Stimulated activated CD8-positive, alpha-beta memory T cell treated with anti-CD3 and anti-CD28 coated beads, Interleukin-12 subunit alpha, Interleukin-12 subunit beta, amount 100 ng/mL, for 1 hour (primary cell): ENCODE measurements at places on chromosomes 12 and 14.

DNA sequence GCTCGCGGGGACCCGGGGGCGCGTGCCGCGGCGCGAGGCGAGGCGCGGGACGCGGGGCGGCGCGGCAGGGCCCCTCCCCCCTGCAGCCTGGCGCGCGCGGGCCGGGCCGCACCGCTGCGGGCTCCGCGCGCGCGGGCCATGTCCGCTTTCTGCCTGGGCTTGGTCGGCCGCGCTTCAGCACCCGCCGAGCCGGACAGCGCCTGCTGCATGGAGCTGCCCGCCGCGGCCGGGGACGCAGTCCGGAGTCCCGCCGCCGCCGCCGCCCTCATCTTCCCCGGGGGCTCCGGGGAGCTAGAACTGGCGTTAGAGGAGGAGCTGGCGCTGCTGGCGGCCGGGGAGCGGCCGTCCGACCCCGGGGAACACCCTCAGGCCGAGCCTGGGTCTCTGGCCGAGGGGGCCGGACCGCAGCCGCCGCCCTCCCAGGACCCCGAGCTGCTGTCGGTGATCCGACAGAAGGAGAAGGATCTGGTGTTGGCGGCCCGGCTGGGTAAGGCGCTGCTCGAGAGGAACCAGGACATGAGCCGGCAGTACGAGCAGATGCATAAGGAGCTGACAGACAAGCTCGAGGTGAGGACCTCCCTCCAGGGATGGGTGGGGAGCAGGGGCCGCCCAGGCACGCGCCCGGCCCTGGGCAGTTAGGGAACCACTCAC lies 820 bp downstream of the BICDL1 start:
- DNase-seq: peak; percentile 46

GRCh38 chr12:114901316-114901715 lies 217.3 kb upstream of the TBX3 start:
- no peak for DNase-seq

DNA sequence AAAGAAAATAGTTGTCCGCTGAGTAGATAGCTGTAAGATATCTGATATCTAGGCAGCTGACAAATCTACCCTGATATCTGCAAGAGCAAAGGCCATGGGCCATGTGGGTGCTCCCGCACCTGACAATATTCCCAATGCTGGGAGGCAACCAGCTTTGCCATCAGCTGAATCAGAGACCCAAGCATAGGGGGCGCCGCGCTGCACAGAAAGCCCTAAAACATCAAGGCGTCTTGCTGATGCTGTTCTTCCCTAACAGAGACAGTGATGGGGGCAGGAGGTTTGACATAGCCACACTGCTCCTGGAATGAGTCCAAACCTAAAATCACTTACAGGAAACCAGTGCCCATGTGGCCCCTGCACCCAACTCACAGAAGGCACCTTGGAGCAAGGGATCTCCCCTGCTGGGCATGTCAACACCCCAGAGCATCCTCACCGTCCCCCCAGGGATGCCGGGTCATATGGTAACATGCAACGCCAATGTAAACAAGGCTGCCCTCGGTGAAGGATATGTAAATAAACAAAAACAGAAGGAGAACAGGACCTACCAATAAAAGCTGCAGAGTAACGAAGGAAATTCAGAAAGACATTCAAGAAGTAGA lies 199.5 kb downstream of the TMEM132D start:
- DNase-seq: no peak

DNA sequence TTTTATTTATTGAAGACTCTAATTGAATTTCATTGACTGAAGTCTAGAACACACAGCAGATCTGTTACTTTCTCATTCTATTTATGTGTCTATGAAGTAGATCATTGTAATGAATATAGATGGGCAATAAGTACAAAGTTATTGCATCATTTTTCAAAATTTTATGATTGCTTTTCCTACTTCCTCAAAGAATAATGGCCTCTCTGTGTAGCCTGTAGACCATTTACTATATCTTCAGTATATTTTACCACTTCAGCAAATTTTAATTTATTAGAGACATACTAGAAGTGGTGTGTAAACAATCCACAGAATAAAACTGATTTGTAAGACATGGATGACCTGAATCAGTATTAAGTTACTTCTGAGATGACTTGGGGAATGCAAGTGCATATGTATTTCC lies 291.7 kb upstream of the FAR2 start:
- no peak for DNase-seq

GRCh38 chr12:110091136-110091711 lies 32.9 kb upstream of the IFT81 start:
- DNase-seq: no peak

DNA sequence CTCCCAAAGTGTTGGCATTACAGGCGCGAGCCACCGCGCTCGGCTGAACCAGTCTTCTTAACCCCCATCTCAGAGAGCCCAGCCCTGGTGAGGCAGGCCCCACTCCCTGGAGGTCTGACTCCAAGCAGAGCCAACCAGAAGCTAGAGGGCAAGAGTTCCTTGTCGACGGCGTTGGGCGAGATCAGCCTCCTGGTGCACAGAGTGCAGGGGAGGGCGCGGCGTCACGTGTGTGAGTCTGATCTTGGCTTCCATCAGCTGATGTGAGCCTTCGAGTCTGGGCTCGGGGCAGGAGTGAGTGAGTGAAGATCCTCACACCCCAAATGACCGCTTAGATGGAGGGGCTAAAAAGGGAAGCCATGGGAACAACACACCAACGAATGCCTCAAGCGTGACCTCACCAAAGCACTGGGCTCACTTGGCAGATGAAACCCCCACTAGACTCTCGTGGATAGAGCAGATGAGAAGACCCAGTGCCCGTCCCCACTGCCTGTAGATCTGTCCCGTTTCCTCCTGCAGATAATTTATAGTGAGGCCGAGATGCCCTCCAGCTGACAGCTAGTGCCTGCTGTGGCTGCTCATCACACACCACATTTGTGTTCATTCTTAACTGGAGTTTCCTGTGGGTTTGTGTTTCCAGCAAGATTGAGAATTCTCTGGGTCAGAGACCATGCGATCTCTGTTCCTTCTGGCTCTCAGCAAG lies 28.6 kb upstream of the ADGRD1 start:
- no peak for DNase-seq

DNA sequence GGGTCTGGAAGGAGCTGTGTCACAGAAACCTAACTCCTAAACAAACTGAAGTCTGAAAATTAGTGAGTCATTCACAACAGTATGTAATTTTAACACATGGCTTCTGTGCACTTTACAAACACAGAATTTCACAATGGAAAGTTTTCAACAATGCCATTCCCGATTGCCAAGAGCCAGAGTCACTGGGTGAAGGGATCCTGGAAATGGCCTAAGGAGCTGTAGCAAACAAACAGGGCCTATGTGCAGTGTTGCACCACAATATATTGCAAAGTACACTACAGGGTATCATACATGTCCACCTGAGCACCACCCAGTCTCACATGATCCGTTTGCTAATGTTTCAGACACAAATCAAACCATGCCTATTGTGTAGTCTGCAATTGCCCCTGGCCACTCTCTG lies 184.7 kb upstream of the OTX2 start:
- DNase-seq: no peak

DNA sequence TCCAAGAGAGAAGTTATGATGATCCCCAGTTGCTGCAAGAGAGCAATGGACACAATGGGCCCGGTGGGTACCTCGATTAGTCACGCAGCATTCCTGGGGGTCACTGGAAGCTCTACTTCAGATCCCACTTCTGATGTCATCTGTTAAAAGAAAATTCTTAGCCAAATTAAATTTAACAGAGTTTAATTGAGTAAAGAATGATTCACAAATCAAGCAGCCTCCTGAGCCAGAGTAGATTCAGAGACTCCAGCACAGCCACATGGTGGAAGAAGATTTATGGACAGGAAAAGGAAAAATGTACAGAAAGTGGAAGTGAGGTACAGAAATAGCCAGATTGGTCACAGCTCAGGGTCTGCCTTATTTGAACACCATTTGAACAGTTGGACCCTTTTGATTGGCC lies 107.5 kb downstream of the SPTSSA start:
- DNase-seq: no peak

- no peak for DNase-seq
Observed at GRCh38 chr12:81949841-81950308, 190.7 kb upstream of the PPFIA2 start.

DNA sequence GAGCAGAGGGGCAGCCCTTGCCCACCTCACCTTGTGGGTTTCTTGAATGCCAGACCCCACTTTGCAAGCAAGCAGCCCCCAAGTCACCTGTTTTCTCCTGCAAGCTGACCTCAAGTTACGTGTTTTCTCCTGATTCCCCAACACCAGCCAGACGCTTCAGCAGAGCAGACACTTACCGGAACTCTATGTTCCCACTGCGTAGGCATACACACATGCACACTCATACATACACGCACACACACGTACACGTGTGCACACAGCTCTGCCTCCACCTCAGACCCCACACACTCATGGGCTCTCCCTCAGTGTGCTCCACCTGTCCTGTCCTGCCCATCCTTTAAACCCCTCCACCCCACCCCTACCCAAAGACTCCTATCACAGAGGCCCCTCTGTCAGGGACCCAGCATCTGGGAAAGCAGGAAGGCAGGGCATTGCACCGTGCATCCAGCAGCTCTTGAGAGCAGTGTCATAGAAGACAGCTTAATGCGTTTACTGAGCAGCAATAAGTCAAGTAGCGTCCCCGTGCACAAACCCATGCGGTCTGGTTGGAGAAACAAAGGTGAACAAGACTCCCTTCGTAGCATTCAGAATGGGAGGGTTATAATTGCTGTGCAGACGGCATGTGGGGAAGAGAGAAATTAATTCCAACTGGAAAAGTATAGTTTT lies 44.4 kb downstream of the TMEM63C start:
- no peak for DNase-seq

DNA sequence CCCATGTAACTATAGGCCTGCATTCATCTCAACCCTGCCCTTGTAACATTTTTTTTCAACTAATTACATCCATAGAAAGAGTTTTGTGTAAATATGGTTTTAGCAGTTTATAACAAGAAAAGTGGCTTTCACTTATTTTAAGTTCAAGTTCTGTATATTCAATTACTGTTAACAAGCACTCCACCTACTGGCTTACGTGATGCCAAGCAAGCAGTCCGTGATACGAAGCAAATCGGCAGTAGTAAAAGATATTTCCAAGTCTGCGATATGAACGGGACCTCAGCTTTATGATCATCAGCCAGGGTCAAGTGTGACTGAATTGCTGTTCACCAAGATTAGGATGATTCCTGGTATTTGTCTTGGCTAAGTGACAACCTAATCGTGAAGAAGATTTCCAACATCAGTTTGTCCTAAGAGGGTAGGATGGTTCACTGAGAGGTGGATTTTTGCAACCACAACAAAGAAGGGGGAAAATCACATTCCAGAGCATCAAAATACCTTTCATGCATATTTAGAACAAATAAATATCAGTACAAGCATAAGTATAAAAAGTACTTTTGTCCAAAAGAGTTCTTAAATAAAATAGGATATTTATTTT lies 456.2 kb downstream of the FOXG1 start:
- no peak for DNase-seq

GRCh38 chr14:99760817-99761216 lies 32.4 kb upstream of the EML1 start:
- no peak for DNase-seq

GRCh38 chr12:65494537-65494936 lies 216.1 kb downstream of the MSRB3 start:
- no peak for DNase-seq

GRCh38 chr12:118428643-118429042 lies 52.3 kb downstream of the SUDS3 start:
- no peak for DNase-seq

- no peak for DNase-seq
Observed at GRCh38 chr12:31227401-31227981, 98.5 kb downstream of the SINHCAF start.
